ENCODE measurements at places on chromosomes 12 and 14.

- no peak for DNase-seq
Measured at GRCh38 chr14:101349108-101349507, 212.2 kb upstream of the DIO3 start.

- DNase-seq, result no peak
Measured at GRCh38 chr12:56188778-56189098, 545 bp downstream of the SMARCC2 start.

- DNase-seq, result no peak
Measured at GRCh38 chr12:93126069-93126474, 197.0 kb upstream of the EEA1 start.

- DNase-seq, result no peak
Measured at GRCh38 chr12:14058717-14059116, 77.3 kb upstream of the GRIN2B start.

DNA sequence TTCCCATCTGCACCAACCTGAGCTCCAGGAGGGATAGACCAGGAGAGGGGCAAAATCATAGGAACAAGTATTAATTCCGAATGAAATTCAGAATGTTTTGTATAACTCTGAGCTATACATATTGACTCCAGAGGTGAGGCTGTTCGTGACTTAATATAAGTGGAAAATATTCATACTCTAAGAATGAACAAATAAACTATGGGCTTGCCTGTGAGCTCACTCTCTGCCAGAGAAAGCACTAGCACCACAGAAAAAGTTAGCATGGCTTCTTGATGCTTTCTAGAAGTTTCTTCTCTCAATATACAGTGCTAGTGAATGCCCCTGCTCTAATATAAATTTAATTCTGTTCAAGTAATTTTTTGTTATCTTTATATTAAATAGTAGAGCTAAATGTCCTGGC lies 1536.4 kb upstream of the FLRT2 start:
- no peak for DNase-seq

- DNase-seq, result peak; percentile 93
Measured at GRCh38 chr12:48999371-49000131, at the start of gene DDN. TSS of gene DDN (minus strand) at chr12:48999375. CDS start at chr12:48999287, 88 bp downstream.

DNA sequence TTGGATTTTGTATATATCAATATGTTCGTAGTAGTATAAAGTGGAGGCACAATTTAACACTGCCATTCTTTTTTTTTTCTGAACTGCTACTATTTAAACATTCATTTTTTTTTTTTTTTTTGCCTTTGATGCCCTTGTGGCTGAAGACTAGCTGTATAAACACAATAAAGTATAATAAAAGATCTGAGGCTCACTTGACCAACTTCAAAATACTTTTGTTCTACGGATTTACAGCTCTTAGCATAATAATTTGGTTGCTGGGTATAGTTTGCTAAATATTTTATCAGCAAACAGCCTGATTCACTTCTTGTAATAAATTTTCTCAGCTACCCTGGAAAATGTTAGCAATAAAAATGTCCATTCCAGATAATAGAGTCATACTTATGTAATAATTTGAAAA lies 128.3 kb downstream of the KCNC2 start:
- DNase-seq, result no peak

- no peak for DNase-seq
Measured at GRCh38 chr14:69204753-69205152, 13.5 kb downstream of the EXD2 start.

GRCh38 chr12:67415473-67415872 lies 146.3 kb downstream of the CAND1 start:
- DNase-seq, result peak; percentile 59

DNA sequence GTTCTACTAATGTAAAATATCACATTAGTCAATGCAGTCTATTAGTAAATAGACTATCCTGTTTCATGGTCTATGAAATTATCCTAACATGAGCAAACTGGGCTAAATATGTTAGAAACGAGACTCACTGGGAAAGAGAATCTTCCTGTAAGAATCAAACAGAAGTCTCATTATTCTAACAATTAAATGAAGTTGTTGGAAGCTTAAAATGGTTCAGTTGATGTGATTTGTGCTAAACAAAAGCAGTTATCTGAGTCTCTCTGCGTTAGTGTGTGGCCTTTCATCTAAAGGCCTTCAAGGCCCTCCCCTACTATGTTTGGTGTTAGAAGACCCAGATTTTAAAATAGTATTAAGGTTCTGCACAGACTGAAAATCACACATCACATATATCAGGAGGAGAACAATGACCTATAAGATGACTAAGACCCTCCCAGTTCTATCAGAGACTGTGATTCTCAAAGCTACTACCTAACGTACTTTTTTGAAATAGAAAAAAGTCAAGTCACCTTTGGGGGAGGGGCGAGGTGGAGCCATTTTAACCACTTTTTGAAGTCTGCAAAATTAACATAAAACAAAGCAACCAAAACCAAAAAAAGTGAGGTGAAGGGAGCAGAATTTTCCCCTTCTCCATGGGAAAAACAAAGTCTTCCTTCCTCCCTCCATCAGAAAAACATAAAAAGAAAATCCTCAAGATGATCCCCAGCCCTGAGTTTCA lies 82.3 kb downstream of the DENND5B start:
- no peak for DNase-seq

DNA sequence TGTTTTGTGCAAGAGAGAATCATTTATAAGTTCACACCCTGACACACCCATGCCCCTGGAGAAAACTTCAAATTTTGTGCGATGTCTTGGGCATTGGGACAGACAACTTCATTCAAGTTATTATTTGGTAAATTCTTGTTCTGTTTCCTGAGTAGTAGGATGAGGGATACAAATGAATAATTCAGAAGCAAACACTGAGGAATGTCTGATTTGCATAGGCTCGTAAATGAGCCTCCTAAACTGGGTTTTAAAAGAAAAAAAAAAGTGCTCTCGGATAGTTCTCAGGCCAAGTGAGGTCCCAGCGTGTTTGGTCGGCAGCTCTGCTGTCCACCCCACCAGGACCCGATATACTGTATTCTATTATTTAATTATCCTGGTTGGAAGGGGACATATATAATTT lies 134.7 kb upstream of the CPM start:
- DNase-seq, result no peak

- no peak for DNase-seq
Measured at GRCh38 chr14:51845811-51846210, 14.6 kb upstream of the GNG2 start.

DNA sequence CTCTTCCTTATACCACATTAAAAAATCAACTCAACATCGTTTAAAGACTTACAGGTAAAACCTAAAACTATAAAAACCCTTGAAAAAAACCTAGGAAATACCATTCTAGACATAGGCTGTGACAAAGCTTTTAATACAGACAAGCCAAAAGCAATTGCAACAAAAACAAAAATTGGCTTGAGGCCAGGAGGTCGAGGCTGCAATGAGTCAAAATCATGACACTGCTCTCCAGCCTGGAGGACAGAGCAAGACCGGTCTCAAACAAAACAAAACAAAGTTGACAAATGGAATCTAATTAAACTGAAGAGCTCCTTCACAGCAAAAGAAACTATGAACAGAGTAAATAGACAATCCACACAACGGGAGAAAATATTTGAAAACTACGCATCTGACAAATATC lies 1057.8 kb downstream of the FSCB start:
- no peak for DNase-seq

- DNase-seq, result no peak
Measured at GRCh38 chr12:53677800-53678148, 1.9 kb upstream of the ATP5MC2 start.

DNA sequence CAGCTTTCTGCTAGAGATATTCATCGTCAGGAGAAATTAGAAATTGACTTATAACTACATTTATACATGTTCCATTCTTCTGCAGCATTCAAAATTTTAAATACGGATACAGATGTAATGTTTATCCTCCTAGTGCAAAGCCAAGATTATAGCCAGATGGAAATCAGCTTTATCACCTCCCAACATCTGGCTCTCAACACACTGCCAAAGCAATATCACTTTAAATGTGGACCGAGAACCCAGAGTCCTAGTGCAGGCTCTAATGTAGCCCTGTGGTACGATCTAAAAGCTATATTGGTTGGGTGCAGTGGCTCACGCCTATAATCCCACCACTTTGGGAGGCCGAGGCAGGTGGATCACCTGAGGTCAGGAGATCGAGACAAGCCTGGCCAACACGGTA lies 6.5 kb downstream of the MLH3 start:
- no peak for DNase-seq

GRCh38 chr14:100132903-100133510 lies 26.4 kb downstream of the DEGS2 start:
- DNase-seq, result no peak

- no peak for DNase-seq
Measured at GRCh38 chr12:57944313-57945023, 3.1 kb downstream of the ATP23 start.

GRCh38 chr12:132444283-132444682 lies 45.7 kb upstream of the FBRSL1 start:
- no peak for DNase-seq

GRCh38 chr12:3704512-3705353 lies 48.2 kb downstream of the CRACR2A start:
- DNase-seq, result no peak

DNA sequence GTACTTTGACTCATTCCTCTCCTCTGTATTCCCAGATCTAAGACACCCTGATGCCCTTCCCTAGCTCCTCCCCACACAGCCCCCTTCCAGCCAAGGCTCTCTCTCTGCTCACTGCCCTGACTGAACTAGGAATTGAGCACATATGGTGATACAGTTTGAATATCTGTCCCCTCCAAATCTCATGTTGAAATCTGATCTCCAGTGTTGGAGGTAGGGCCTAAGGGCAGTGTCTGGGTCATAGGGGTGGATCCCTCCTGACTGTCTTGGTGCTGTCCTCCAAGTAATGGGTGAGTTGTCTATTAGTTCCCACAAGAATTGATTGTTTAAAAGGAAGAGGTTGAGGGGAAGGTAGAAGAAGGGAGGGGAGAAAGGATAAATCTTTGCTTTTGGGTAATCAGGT lies 17.4 kb downstream of the CMKLR1 start:
- DNase-seq, result no peak

GRCh38 chr12:104855599-104855998 lies 102.5 kb downstream of the SLC41A2 start:
- no peak for DNase-seq

DNA sequence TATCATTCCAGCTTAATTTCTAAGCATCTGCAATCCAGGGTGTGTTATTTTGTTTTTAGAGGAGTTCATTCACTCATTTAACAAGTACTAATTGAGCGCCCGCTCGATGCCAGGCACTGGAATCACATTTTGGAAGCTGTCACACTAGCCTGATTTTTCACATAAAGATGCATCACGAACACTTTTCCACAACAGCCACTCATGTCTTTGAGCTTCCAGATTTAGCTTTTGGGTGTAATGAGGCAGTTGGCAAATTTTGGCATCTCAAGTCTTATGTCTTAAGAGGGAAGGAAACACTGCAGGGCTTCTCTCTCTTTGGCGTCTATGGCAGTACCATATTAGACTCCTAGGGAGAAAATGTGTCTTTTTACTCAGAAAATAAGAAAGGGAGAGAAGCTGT lies 14.0 kb downstream of the NRXN3 start:
- no peak for DNase-seq

DNA sequence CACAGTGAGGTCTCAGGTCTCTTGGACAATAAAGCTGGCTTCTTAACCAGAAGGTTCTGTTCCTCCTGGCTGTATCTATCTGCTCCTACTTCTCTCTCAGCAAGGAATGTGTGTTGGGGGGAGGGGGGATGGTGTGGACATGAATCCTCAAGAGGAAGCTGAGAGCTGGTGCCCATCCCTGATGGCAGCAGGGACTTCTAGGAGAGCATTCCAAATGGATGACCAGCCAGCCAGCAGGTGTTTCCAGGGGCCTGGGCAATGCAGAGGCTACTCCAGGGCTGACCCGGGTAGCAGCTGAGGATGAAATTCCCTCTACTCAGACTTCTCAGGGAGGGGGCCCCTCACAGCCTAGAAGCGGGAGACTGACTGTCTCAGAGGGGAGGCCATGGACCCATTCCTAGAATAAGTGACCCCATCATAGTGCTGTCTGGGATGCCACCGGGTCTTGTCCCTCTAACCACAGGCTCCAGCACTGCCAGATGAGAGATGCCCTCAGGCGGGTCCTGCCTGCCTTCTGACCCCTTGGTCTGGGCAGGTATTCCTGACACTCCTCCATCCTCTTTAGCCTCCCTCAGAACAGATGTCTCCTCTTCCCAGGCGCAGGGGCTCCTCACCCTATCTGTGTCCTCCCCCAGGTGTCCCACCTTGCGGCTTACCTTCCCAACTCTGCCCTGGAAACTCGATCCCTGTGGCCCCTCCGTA lies 1.2 kb downstream of the RAB15 start:
- no peak for DNase-seq

DNA sequence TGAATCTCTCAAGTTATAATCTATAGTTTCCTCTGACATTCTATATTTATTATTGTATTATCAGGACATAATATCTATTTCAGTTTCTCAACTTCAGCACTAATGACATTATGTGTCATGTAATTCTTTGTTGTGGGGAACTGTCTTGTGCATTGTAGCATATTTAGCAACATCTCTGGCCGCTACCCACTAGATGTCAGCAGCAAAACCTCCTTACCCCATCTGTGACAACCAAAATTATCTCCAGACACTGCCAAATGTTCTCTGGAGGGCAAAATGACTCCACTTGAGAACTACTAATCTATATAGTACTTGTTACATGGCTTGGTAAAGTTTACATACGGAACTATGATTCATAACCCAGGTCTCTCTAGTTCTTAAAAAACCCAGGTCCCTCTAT lies 110.2 kb downstream of the RASSF9 start:
- no peak for DNase-seq

DNA sequence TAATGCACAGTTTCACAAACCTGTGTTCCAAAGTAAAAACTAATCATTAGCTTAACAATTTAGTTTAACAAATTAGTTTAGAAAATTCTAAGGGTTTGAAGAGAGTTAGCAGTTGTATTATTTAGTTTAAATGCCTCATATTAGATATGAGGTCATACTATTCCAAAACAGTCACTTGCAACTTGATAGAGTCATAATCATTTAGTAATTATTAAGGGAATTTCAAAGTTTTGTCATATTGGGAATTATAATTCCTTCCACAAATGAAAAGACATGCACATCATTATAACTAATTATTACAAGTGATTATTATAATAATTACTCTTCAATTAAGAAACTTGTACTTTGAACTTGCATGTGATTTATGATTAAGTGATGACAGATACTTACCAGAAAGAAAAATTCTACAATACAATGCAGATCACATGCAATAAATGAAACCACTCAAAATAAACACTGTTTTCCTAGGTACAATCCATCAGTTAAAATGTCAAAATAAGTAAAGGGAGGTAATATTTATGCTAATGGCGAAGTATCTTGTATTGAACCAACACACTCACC lies 66.1 kb downstream of the TMTC1 start:
- no peak for DNase-seq

GRCh38 chr12:114664651-114665320 lies 19.2 kb downstream of the TBX3 start:
- DNase-seq, result no peak

GRCh38 chr14:73606271-73606670 lies 6.0 kb upstream of the ACOT6 start:
- DNase-seq, result no peak

DNA sequence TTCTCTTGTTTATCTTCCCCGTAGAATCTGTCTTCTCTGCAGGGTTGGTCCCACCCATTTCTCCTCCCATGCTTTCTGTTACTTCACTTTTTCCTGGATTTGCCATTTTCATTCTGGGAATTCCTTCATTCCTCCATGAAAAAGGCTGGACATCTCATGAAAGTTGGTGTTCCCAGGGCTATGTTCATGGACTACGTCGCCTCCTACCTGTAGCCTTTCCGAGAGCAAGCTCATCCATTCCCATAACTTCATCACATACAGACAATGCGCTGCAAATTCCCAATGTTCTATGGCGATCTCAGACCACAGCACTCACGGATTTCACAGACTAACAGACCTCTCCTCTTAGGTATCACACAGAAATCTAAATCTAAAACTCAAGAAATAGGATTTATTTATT lies 217.1 kb downstream of the EXOC5 start:
- no peak for DNase-seq

GRCh38 chr14:100371773-100372172 lies 48.6 kb downstream of the SLC25A47 start:
- no peak for DNase-seq
